ENCODE measurements at places on chromosomes 2 and 18.

DNA sequence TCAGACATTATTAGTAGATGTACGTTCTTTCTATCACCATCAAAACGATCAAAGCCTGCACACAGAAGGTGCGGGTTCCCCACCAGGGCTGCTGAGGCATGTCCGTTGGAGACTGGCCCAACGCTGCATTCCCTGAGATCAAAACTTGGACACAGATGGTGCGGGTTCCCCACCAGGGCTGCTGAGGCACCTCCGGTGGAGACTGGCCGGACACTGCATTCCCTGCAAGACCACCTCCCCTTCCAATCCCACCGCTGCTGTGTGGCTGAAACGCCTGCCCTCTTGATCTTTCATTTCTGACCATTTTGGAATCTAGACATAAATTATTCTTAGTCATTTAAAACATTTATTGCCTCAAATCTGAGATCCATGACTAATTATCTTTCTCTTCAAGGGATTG lies 254.2 kb upstream of the SALL3 start:
- no peak for DNase-seq

GRCh38 chr18:38170845-38171244 lies 605.2 kb upstream of the CELF4 start:
- DNase-seq, result no peak

- no peak for DNase-seq
These were observed 36.1 kb downstream of the INSIG2 start for GRCh38 chr2:118124288-118124891.

- DNase-seq, result no peak
These were observed 5.1 kb downstream of the HNMT start for GRCh38 chr2:137969418-137969765.

GRCh38 chr2:67898595-67898994 lies 164.2 kb downstream of the C1D start:
- DNase-seq, result no peak

DNA sequence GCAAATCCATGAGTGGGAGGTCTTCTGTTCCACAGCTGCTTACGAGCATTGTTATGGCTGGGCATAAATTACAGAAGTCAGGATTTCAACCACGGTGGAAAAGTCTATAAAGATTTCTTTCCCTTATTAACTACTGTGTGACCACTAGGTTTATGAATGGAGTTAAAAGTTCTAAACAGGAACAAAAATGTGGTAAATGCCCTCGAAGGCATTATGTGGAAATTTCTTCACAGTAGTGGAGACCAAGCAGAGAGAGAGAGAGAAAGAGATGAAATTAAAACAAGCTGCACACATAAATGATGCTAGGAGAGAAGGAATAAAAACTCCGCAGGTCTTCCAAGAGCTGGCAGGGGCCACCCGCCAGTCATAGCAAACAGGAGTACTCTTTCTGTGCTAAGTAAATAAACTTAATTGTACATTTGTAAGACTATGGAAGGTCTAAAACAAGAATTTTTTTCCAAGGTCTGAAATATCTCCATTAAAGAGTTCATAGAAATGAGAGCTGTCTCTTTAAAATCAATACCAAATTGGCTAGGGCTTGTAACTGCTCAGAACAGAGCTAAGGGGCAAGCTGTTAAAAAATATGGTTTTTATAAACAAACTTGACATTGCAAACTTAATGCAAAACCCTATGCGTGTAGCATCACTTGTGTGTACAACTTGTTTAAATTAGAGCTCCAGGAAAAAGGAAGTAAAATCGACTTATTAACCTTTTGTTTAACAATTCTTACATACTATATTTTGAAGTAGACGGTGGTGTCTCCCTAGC lies 438.2 kb downstream of the MEIS1 start:
- no peak for DNase-seq

GRCh38 chr2:207464007-207464406 lies 65.8 kb upstream of the CREB1 start:
- DNase-seq, result no peak

DNA sequence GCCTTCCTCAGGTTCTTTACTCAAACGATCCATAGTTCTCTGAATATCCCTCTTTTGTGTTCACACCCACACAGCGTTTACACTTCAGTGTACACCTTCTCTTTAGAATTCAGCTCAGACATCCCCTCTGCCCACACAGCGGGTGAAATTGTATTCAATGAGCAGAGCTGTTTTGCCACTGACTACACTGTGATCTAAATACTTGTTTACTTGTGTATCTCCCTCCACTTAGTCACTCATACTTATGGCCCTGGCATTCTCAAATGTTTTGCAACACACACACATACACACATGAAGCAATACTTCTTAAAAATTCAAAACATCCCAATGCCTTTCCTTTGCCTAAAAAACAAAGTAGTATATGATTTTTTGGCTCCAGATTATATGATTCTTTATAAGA lies 297.1 kb downstream of the TMX3 start:
- no peak for DNase-seq

DNA sequence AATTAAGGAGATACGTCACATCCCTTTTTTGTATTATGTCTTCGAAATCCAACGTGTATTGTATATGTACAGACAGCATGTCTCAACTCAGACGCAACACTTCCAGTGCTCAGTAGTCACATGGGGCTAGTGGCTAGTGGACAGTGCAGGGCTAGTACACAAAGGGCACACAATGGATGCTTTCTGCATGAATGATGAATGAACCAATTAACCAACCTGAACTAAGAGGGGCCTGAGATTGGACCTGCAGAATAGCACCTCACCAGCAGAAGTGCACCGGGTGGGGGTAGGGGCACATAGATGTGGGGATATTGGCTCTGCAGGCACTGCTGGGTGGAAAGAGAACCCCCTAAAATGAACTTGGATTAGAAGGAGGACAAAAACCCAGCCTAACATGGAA lies 20.7 kb downstream of the ST8SIA5 start:
- no peak for DNase-seq

DNA sequence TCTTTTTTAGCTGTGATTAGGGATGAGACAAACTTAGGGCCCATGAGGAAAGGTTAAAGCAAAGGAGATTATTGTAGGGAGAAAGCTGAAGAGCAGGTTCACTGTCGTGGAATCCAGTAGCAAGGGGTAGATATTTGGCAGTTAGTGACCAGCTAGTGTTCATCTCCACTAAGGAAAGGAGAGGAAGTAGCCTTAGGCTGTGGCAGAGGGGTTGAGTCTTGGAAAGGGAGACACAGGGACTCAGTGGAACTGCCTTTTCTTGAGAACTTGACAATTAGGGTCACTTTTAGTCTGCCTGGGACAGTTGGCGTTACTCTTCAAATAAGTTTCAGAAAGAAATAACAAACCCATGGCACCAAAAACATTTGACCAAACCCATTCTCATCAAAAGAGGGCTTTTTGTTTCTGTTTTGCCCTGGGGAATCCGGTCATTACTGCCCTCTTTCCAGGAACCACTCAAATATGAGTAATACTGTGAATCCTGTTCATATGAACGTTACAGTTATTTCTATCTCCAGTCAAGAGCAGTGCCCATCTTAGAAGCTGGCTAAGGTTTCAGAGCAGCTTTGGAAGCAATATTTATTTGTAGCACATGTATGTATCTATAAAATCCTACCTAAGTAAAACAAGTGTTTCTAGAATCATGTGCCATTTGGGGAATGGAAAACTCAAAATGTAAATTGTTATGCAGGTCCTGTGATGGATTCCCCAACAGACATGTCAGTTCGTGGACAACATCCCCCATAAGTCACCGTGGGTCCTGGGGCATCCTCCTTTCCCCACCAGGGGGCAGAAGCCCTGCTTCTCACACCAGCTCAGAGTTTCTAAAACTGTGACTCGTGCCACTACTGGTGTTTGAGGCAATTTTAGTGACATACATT lies 77.3 kb upstream of the PHLPP1 start:
- peak; percentile 39 for DNase-seq

DNA sequence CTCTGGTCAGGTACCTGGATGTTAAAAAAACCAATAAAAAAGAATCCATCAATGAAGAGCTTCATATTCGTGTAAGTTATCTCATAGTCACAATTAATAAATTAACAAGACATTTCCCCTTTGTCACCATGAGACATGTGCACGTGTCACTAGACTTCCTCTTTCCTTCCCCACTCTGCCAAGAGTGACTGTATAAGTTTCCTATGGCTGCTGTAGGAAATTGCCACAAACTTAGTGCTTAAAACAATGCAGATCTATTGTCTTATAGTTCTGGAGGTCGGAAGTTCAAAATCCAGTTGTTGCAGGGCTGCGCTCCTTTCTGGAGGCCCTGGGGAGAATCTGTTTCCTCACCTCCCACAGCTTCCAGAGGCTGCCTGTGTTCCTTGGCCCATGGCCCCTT lies 35.8 kb downstream of the SLC9A4 start:
- no peak for DNase-seq

DNA sequence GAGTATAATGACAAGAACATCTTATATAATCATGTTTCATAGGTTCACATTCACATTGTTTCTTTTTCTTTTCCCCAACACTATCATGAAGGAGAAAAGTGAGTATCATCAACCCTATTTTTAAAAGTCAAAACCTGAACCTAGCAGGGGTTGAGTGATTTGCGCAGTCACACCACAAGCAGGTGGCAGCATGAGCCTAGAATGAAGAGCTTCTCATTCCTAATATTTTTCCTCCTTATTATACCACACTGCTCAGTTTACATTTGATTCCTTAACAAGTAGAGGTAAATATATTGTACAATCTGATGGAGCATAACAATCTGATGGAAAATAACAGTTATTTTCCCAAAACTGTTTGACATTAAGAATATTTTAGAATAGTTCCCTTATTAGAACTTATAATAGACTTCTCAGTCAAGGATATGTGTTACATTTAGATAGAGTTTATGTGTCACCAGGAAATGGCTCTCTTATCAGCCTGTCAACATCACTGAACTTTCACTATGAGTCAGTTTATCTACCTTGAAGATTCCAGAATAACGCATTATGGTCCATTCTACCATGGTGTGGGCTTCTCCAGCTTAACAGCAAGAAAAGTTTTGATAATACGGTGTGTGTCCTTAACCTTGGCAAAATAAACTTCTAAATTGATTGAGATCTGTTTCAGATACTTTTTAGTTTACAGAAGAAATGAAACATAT lies 119.5 kb downstream of the NEB start:
- peak; percentile 12 for DNase-seq

DNA sequence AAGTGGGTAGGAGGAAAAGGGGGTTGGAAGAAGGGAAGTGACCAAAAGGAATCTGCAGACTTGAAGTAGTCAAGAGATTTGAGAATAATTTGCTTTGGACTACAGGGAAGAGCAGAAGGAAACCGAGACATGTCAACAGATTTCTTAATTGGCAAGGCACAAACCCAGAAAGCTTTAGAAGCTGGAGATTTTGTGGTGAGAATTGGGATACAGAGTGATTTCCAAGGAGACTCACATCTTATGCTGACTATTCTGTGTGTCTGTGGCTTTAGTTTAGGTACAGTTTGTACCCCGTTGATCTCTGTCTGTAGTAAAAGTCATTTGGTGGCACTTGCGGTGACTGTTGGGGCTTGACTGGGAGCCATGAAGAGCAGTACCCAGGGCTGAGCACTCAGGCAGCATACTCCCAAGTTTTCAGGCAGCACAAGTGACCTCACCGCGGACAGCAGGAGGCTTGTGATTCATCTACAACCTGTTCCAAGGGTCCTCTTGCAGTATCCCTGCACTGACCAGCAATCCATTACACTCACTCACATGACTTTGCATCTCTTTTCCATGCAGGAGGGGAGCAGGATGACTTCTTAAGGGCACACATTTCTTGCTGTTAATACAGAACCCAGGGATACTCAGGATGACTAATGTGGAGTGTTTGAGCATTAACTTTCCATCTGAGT lies 97.1 kb upstream of the TNP1 start:
- no peak for DNase-seq

GRCh38 chr18:33837191-33837590 lies 259.2 kb downstream of the ASXL3 start:
- DNase-seq, result no peak

- DNase-seq, result no peak
These were observed 23.3 kb downstream of the LDLRAD4 start for GRCh38 chr18:13241893-13242175.

- DNase-seq, result no peak
These were observed 9.6 kb upstream of the NPPC start for GRCh38 chr2:231935815-231936214.

DNA sequence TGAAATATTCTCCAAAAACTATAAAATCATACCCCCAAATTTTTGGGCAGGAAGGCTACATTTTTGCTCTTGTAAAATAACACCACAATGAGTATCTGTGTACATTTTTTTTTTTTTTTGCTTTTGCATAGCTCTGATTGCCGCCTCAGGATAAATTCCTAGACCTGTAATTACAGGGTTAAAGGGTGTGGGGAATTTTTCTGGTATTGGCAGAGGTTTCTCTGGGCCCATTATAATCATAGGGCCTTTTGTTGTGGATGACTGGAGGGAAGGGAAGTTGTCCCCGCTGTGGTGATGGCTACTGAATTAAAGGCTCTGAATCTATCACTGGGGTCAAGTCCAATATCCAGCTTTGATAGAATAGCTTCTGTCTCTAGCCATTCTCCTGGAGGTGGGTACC lies 26.6 kb downstream of the CCDC195 start:
- DNase-seq, result no peak

- no peak for DNase-seq
These were observed 102.3 kb downstream of the MRO start for GRCh38 chr18:50717563-50717962.

GRCh38 chr18:64099244-64099643 lies 49.6 kb downstream of the LINC00305 start:
- DNase-seq, result no peak

DNA sequence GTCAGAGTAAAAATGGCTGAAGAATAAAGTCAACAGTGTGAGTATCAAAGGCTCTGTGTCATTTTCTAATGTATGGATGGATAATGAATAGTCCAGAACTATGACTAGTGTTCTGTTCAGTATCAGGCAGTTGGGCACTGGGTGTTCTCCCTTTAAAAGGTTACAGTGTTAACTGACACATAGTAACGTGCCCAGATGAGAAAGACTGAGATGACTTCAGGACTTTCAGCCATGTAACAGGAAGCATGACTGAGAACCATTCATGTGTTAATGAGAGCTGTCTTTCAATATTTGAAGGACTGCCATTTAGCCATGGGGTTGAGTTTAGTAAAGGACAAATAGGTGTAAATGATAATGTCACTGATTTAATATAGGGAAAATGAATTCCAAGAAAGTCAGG lies 187.1 kb downstream of the GULP1 start:
- no peak for DNase-seq

GRCh38 chr2:134296301-134296700 lies 42.4 kb downstream of the MGAT5 start:
- DNase-seq, result no peak

DNA sequence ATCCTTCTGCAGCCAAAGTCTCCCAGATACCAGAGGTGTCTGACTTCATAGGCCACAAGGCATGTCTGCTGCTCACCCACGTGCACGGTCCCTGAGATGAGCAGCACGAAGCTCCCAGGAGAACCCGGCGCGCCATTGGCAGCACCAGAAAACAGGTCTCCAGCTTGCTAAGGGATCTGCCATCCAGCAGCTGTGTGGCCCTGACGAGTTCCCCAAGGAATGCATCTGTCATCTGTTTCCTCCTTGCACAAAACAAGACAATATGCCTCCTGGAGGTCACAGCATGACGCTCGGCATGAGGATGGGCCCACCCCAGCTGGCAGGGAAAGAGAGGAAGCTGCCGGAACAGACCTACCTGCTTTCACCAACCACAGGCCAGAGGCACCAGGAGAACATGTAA lies 29.2 kb downstream of the HS6ST1 start:
- no peak for DNase-seq

GRCh38 chr2:233439191-233439590 lies 84.9 kb downstream of the DGKD start:
- DNase-seq, result no peak
